ENCODE measurements at places on chromosomes 1 and 21. TPM values are rescaled to one million over a fixed set of nuclear protein-coding genes. Genes with fewer than 3 reads are reported as not detected.

DNA sequence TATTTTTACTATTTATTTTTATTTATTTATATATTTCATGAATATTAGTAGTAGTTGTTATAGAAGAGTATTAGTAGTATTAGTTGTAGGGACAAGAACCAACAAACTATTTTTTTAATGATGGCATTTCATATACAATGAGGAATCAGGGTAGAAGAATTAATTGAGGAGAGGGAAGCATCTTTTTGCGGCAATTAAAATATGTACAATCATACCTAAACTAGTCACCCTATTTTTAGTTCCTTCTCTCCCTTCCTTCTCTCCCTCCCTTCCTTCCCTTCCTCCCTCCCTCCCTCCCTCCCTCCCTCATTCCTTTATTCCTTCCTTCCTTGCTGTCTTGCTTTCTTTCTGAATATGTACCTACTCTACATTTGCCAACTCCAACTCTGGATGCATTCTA is 189.8 kb downstream of the GRIK1 start:
- no peak for ATAC-seq

DNA sequence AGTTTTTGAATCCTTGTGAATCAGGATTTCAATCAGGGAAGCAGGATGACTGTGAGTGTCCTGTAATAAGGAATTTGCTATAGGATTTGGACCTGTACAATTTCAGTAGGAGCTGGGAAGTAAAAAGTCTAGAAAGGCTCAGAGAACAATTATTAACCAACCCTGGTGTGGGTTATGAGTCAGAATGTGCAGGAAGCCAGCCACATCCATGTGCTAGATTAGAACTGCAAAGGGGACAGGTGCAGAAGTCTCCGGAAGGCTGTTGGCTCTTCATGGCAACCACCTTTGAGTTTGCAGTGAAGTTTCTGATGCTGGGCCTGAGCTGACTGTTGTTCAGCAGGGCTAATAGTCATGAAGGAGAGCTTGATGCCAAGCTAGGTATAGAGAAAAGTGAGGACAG is 70.7 kb downstream of the SPATA46 start:
- ATAC-seq = no peak

The SLC26A9 gene
- total RNA-seq = 0.46 TPM

DNA sequence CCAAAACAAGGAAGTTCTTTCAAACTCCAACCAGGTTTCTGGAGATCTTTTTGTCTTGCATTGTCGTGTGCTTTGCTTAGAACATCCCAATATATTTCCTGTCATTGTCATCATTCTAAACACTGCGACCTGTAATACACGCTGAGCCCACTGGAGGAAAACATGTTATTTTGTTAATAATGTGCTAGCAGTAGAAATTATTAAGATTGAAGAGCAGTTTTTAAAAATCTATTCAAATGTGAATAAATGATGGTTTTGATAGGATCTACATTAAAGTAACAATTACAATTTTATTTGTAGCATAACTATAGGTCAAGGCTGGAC is 268.5 kb downstream of the PTPRC start:
- no peak for ATAC-seq

The RIIAD1 gene
- not detected for total RNA-seq

The AQP10 gene
- total RNA-seq = 0.41 TPM

The PLA2G5 gene
- not detected for total RNA-seq

The MMEL1 gene
- total RNA-seq = 0.71 TPM

GRCh38 chr21:33753886-33754285 is 111.6 kb downstream of the ITSN1 start:
- ATAC-seq = no peak

- ATAC-seq = peak; percentile 44
Observed at GRCh38 chr21:31873696-31874599, 1.1 kb downstream of the HUNK start.

The BMP8B gene
- total RNA-seq = 1.3 TPM

DNA sequence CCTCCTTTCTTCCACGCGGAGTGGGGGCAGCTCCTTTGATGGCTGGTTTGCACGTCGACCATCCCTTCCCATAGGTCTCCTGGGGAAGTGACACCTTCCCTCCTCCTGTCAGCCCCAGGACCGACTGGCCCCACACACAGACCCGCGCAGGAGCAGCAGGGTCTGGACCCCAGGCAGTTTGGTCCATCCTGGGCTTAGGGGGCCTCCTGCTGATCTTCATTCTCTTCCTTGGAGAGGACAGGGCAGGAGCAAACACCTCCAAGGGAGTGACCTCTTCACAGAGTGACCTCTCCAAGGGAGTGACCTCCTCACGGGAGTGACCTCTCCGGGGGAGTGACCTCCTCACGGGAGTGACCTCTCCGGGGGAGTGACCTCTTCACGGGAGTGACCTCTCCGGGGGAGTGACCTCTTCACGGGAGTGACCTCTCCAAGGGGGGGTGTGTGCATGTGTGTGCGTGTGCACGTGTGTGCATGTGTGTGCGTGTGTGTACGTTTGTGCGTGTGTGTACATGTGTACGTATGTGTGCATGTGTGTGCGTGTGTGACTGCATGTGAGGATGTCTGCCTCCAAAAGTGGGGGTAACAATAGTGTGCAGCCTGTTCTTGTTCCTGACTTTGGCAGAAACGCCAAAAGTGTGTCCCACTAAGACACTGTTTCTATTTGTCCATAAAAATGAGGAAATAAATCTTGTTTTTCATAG is 29.8 kb downstream of the COL6A1 start:
- no peak for ATAC-seq

DNA sequence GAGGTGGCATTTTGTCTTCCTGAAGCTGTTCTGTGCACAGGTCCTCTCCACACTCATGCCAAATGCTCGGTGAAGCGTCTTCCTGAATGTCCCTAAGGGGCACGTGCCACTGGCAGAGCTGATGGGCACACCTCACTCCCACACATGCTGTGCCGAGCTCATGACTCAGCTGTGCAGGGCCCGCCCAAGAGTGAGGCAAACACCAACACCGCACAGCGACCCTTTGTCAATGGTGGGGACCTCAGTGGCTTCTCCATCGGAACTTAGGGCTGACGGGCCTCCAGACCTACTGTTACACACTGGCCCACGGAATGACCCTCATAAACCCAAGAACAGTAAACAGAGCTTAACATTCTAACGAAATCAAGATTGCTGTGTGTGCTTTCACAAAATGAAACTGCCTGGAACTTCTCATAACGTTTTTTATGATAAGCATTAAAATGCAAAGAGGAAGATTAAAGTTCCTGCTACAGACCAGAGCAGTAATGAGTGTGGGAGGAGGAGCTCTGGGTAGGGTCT is 89.3 kb downstream of the SIM2 start:
- ATAC-seq = peak; percentile 20

The MASP2 gene
- 5.9 TPM for total RNA-seq

GRCh38 chr1:204714861-204715511 is 29.4 kb upstream of the LRRN2 start:
- ATAC-seq = no peak
